Large intestine (tissue), 12 donors: ENCODE measurements at places on chromosomes 12 and 14. TPM values are rescaled to one million over a fixed set of nuclear protein-coding genes. Genes with fewer than 3 reads are reported as not detected.

DNA sequence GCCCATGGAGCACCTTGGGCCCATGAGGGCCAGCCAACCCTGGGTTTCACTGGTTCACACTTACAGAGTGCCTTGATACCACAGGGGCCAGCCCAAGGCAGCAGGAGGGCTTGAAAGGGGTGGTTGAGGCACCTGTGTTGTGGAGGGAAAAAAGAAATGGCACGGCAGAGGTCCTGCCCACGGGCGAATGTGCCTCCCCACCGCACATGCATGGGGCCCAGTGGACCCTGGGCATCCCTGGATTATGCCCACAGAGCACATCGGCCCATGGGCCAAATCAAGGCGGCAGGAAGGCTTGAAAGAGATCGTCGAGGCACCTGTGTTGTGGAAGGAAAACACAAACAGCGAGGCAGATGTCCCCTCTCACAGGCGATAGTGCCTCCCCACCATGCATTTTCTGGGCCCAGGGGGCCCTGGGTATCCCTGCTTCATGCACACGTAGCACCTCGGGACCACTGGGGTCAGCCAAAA lies 378.1 kb downstream of the ALG10 start:
- DNase-seq = no peak

- DNase-seq = peak; percentile 88
These were observed 32.5 kb downstream of the PSMC1 start for GRCh38 chr14:90288651-90289355.

GRCh38 chr12:88035907-88036289 lies 6.7 kb upstream of the C12orf50 start:
- DNase-seq = peak; percentile 17

DNA sequence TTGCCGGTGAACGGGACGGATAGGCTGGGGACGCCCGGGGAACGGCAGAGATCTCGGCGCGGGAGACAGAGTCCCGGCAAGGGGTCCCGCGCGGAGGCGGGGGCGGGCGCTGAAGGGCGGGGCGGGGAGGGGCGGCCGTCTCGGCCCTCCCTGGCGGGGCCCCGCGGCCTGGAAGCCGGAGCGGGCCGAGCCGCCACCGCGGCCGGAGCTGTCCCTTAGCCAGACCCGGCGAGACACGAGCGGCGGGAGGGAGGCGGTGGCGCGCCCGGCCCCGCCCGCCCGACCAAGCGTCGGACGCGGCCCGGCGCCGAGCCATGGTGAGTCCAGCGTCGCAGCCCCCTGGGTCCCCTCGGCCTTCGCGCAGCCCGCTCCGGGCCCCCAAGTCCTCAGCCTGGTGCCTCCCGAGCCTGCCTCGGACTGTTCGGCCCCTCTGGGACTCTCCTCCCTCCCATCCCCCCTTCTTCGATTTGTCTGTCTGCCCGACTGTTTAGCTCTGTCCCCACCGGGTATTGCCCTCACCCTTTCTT lies at the start of gene ARHGEF40:
Gene ARHGEF40 (plus strand): TSS at position 222 of the 527 bp plus-strand sequence. CDS start 93 bp downstream, at position 315.
- DNase-seq = peak; percentile 25

GRCh38 chr14:104342435-104343293 lies 204.3 kb downstream of the KIF26A start:
- DNase-seq = no peak

- DNase-seq = no peak
These were observed 104.1 kb downstream of the EPS8 start for GRCh38 chr12:15684896-15685658.

DNA sequence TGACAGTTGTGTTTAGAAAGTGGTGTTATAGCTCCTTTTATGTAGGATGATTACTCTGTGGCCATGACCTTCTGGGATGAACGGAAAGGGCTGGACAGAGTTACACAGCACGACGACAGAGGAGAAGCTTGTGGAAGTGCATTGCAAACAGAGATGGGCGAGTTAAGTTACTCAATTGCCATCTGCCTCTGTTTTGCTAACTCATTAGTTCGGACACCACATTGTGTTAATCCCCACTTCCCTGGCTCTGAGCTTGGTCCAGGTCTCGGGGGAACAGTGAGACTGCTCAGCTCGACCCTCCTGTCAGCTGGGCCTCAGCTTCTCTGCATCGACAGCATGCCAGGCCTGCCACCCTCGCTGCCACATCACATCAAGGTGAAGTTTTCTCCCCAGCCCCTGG lies 408.0 kb downstream of the ZFP36L1 start:
- DNase-seq = no peak

DNA sequence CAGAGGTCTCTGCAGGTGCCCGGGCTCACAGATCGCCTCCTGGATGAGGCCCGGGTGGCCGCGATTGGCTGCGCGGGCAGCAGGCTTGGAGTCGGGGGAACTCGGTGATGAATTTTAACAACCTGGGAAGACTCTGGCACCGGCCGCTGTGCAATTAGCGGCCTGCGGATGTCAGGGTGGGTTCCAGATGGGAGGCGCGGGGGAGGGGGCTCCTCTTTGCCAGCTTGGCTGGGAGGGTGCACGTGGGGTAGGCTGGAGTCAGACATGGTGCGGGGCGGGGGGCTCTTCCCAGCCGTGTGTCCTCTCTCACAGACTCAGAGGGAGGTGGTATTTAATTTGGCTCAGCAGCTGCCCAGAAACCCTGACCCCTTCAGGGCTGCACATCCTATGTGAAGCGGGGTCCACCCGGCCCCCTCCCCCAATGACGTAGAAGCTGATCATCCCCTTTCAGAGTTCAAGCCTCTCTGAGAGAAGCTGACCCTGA lies 81.4 kb downstream of the KIF26A start:
- DNase-seq = no peak

- no peak for DNase-seq
These were observed 249.0 kb downstream of the CACNA1C start for GRCh38 chr12:2301531-2302461.

DNA sequence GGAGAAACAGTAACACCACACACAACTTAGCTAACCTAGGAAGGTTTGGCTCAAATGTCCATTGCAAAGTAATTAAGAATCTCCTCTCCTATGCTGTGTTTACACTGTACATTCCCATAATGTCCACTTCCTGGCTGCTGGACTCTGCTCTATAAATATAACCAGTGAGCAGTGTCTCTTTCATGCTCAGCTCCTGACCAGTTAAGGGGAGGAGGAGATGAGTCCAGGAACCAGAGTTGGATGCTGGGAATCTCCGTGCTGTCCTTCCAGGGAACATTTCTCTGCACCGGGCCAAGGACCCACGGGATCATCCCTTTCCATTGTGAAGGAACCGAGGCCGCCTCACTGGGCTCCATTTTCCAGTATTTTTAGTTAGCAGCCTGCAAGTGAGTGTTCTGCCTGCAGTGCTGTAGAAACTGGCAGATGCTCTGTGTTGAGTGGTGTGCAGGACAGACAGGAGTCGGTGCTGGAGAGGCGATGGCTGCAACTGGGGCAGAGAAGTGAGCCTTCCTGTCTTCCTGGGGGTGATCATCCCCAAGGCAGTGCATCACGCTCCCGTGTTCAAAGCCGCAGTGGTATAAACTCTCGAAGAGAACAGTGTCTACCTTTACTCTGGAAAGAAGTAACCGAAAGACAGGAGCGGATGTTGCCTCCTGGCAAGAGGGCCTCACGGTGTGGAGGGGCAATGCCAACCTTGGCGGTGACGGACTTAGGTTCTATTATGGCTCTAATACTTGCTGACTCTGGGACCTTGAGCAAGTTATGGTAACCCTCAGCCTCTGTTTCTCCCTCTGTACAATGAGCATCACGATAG lies 195.5 kb downstream of the CACNA1C start:
- DNase-seq = peak; percentile 35

DNA sequence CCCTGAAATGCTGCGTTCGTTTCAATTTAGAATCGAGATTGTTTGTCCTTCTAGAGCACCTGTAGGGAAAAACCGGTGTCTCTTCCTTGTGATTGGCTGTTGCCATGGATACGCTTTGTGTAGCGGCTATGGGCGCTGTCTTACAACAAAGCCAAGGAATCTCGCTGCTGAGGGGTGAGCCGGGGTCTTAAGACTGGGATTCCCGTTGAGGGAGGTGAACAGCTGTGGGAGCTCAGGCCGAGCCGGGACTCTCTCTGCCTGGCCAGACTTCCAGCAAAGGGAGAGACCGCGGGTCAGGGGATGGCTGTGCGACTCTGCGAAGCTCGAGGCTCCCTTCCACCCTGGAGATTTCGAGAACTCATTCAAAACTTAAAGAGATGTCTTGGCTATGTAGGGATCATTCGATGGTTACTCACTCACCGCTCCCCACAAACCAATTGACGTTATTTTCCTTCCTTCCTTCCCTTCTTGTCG lies at the start of the genes LRRIQ1 and TSPAN19:
Gene LRRIQ1 (plus strand): TSS at position 118 of the 474 bp plus-strand sequence. CDS start 1,826 bp downstream, outside the sequence.
Gene TSPAN19 (minus strand): TSS at position 44 of the 474 bp plus-strand sequence. CDS start 6,331 bp downstream, outside the sequence.
- DNase-seq = peak; percentile 61

- DNase-seq = no peak
These were observed 7.2 kb downstream of the RBMS2 start for GRCh38 chr12:56528846-56529245.

GRCh38 chr12:68749861-68750260 lies 3.9 kb downstream of the SLC35E3 start:
- DNase-seq = no peak

DNA sequence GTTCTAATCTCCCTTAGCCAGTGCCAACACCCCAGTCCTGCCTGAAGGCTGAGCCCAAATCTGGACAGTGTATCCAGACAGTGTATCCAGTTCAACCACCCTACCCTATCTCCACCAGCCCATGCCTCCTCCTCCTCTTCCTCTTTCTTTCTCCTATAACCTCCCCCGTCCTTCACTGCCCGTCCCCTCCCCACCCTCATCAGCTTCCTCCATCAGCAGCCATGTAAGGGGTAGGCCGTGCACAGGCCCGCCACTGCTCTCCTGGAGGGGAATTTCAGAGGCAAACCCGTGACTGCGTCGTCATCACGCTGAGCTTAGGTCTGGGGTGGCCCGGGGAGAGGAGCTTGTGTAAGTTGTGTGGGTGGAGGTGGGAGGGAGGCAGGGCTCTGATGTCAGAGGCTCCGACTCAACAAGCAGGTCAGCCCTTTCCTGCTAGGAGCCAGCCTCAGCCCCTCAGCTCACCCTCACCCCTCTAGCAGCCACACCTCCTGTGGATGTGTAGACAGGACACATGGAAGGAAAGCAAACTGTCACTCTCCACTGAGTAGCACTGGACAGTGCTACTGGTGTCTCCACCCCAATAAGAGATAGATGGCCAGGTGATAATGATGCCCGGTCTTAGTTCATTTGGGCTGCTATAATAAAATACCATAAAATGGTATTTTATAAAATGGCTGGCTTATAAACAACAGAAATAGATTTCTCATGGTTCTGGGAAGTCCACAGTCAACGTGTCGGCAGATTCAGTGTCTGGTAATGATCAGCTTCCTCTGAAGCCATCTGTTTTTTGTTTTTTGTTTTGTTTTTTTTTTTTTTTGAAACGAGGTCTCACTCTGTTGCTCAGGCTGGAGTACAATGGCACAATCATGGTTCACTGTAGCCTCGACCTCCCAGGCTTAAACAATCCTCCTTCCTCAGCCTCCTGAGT lies 50.5 kb downstream of the IRF2BPL start:
- no peak for DNase-seq

- DNase-seq = no peak
These were observed 409.0 kb upstream of the DCN start for GRCh38 chr12:91591639-91591987.

GRCh38 chr14:61051051-61051450 lies 70.0 kb downstream of the SLC38A6 start:
- peak; percentile 4 for DNase-seq

DNA sequence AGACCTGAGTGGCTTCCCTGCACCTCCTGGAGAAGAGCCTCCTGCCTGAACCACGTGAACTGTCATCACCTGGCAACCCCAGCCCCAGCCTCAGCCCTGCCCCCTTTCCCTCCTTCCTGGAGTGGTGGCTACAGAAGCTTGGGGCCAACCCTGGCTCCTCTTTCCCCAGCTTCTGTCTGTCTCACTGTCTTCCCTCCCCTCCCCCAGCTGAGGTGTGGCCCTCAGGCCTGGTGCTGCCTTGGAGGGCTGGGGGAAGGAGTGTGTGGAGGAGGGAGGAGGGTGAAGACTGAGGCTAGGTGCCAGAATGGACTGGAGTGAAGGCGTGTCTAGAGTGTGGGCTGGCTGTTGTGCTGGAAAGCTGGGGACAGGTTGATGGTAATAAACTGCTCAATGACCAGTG lies 9.7 kb downstream of the NFATC4 start:
- no peak for DNase-seq

Gene RIN3
- 15.6 TPM for polyA plus RNA-seq

Gene GPR84
- 0.16 TPM for polyA plus RNA-seq

Gene PTCSC3
- polyA plus RNA-seq = not detected

Gene PHC1
- polyA plus RNA-seq = 34.2 TPM

Gene TAS2R42
- polyA plus RNA-seq = 0.06 TPM

Gene BAZ2A
- polyA plus RNA-seq = 68.6 TPM

Gene FOXM1
- 18.2 TPM for polyA plus RNA-seq

Gene ABHD12B
- polyA plus RNA-seq = 0.52 TPM
